ENCODE measurements at places on chromosomes 16 and 17. TPM values are rescaled to one million over a fixed set of nuclear protein-coding genes. Genes with fewer than 3 reads are reported as not detected.

DNA sequence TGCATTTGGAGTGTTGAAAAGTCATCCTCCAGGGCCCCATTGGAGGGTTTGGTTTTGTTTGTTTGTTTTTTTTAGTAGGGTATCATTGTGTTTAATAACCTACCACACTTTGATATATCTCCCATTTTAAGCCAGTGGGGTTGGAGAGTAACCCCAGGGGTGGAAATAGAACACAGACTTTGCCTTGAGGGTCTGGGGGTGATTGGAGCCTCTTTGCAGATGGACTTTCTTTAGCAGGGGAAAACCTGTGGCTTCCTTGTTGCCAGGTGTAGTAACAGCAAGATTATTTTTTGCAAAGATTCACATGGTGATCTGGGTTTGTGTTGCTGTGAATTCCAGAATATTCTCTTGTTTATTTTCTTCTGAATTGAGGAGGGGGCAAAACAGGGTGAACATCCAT lies 1.5 kb downstream of the ABCC1 start:
- DNase-seq: no peak
- H3K27me3 ChIP-seq: no peaks in the 10 kb centered on the region
- peak overlapping the region; percentile 80 for H3K27ac ChIP-seq
- H3K4me3 ChIP-seq: peak overlapping the region; percentile 95

The MYH8 gene
- not detected for total RNA-seq

- peaks cover 5% of the 10 kb centered on the region for H3K36me3 ChIP-seq
- H3K4me1 ChIP-seq: no peaks in the 10 kb centered on the region
- H3K27me3 ChIP-seq: no peaks in the 10 kb centered on the region
- no peak overlapping the region for H3K4me3 ChIP-seq
- no peak for DNase-seq
These were observed 4.7 kb upstream of the IGSF6 start for GRCh38 chr16:21656795-21657768.

The MYH11 gene
- total RNA-seq: 1,914 TPM

DNA sequence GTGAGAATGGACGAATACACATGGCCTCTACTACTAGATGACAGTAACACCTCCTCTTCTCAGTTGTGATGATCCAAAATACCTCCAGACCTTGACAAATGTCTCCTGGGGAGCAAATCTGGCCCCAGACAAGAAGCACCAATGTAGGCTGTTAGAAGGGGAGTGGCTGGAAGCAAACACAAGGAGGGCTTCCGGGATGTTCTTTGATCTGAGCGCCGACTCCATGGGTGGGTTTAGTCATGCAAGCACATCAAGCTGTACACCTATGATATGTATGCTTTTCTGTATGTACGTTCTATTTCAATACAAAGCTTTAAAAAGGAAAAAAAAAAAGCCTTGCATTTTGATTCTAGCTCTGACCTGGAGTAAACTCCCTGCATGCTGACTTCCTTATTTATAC lies 61.4 kb downstream of the ARHGAP17 start:
- H3K36me3 ChIP-seq: peaks cover 22% of the 10 kb centered on the region
- peaks cover 30% of the 10 kb centered on the region for H3K4me1 ChIP-seq
- peak; percentile 34 for DNase-seq
- H3K27ac ChIP-seq: peak overlapping the region; percentile 41
- no peaks in the 10 kb centered on the region for H3K27me3 ChIP-seq

- H3K36me3 ChIP-seq: no peaks in the 10 kb centered on the region
- no peak overlapping the region for H3K4me3 ChIP-seq
- no peaks in the 10 kb centered on the region for H3K27me3 ChIP-seq
- no peak overlapping the region for H3K27ac ChIP-seq
These were observed 8.1 kb downstream of the TMEM97 start for GRCh38 chr17:28327031-28327607.

- DNase-seq: no peak
- no peaks in the 10 kb centered on the region for H3K4me1 ChIP-seq
- H3K36me3 ChIP-seq: no peaks in the 10 kb centered on the region
- no peaks in the 10 kb centered on the region for H3K27me3 ChIP-seq
These were observed 169.5 kb downstream of the C16orf78 start for GRCh38 chr16:49542946-49543630.

- no peak overlapping the region for H3K4me3 ChIP-seq
- no peaks in the 10 kb centered on the region for H3K4me1 ChIP-seq
- DNase-seq: no peak
These were observed 390.3 kb downstream of the CPPED1 start for GRCh38 chr16:12413393-12413792.

- H3K27ac ChIP-seq: no peak overlapping the region
- no peaks in the 10 kb centered on the region for H3K4me1 ChIP-seq
- DNase-seq: no peak
- H3K36me3 ChIP-seq: no peaks in the 10 kb centered on the region
These were observed 760.5 kb upstream of the SOX9 start for GRCh38 chr17:71360301-71360700.

- H3K27ac ChIP-seq: no peak overlapping the region
- H3K4me3 ChIP-seq: no peak overlapping the region
- no peaks in the 10 kb centered on the region for H3K36me3 ChIP-seq
- peaks cover 2% of the 10 kb centered on the region for H3K4me1 ChIP-seq
- H3K27me3 ChIP-seq: no peaks in the 10 kb centered on the region
- DNase-seq: no peak
These were observed 144.3 kb downstream of the MSI2 start for GRCh38 chr17:57400648-57401047.

The MPRIP gene
- 368 TPM for total RNA-seq

DNA sequence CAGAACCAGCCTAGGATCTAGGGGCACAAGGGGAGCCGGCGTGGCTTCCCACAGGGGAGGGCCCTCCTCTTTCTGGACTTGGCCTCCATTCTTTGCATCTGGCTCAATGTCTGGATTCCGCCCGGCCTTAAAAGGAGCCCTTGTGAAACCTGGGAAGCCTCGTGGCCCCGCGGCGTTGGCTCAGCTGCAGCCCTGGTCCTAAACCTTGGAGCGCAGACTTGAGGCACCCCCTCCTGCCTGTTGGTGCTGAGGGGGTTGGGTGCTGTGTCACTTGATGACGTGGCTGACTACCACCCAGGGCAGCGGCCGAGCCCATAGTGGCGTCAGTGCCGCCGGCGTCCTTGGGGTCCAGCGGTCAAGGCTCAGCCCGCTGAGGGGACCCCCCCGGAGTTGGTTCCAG lies 4.4 kb downstream of the TRAPPC2L start:
- H3K27me3 ChIP-seq: peaks cover under 1% of the 10 kb centered on the region
- peaks cover 7% of the 10 kb centered on the region for H3K4me1 ChIP-seq

The C17orf113 gene
- total RNA-seq: 4.1 TPM

The DRC3 gene
- total RNA-seq: 0.64 TPM

- H3K27ac ChIP-seq: no peak overlapping the region
- no peak overlapping the region for H3K4me3 ChIP-seq
- H3K36me3 ChIP-seq: no peaks in the 10 kb centered on the region
These were observed 144.9 kb downstream of the PARN start for GRCh38 chr16:14485121-14485551.

DNA sequence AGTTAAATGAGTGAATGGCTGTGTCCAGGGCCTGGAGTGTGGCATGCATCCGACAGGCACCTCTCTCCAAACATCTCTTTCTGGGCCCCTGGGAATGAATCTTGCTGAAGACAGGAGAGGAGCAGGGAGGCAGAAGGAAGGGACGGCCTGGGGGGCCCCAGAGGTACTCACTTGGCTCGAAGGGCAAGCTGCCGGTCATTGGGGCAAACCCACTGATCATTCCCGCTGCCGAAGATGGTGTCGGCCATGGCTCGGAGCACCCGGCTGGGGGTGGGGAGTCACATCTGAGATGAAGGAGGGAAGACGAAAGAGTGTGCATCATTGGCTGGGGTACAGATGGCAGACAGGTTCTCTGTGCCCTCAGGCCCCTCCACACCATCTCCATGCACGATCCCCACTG lies 25.3 kb downstream of the RPH3AL start:
- H3K36me3 ChIP-seq: no peaks in the 10 kb centered on the region
- H3K4me1 ChIP-seq: no peaks in the 10 kb centered on the region
- H3K27me3 ChIP-seq: no peaks in the 10 kb centered on the region
- no peak overlapping the region for H3K4me3 ChIP-seq
- no peak for DNase-seq
- H3K27ac ChIP-seq: no peak overlapping the region

- no peak for DNase-seq
- peak overlapping the region; percentile 0 for H3K27ac ChIP-seq
- no peaks in the 10 kb centered on the region for H3K27me3 ChIP-seq
- no peak overlapping the region for H3K4me3 ChIP-seq
- no peaks in the 10 kb centered on the region for H3K36me3 ChIP-seq
- H3K4me1 ChIP-seq: peaks cover 27% of the 10 kb centered on the region
These were observed 506.2 kb downstream of the WWOX start for GRCh38 chr16:78605548-78606101.

The CACNG4 gene
- total RNA-seq: 0.27 TPM

The KRT12 gene
- not detected for total RNA-seq

DNA sequence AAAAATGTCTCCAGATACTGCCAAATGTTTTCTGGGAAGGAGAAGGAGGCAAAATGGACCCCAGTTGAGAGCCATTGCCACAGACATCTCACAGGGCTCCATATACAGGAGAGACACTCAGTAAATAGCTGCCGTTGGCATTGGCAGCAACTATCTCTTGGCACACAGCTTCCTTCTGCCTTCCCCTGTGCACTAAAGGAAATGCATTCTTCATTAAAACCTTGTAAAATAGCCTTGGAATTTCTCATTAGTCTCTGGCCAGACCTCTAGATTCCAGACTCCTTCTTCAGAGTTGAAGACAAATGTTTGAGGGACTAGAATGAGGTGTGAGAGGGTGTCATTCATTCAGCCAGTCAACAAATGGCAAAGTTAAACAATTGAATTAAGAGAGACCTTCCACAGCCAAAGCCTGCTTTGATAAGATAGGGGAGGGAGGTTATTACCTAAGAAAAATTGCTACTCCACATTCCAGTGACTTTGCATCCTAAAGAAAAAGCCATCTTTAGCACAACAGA lies 223.9 kb upstream of the HS3ST3A1 start:
- H3K4me1 ChIP-seq: no peaks in the 10 kb centered on the region
- no peaks in the 10 kb centered on the region for H3K36me3 ChIP-seq
- no peaks in the 10 kb centered on the region for H3K27me3 ChIP-seq
- H3K27ac ChIP-seq: no peak overlapping the region
- no peak overlapping the region for H3K4me3 ChIP-seq
- no peak for DNase-seq

The TNFRSF13B gene
- not detected for total RNA-seq

The GAST gene
- not detected for total RNA-seq
